ENCODE measurements at places on chromosomes 12 and 14.

GRCh38 chr12:122752464-122753318 lies at the start of gene DENR:
Gene DENR, plus strand, starts transcription at chr12:122752824. Its CDS starts 878 bp downstream, at chr12:122753702.
- peak; percentile 97 for DNase-seq

GRCh38 chr14:69355154-69355597 lies 42.9 kb downstream of the ERH start:
- DNase-seq, result no peak

DNA sequence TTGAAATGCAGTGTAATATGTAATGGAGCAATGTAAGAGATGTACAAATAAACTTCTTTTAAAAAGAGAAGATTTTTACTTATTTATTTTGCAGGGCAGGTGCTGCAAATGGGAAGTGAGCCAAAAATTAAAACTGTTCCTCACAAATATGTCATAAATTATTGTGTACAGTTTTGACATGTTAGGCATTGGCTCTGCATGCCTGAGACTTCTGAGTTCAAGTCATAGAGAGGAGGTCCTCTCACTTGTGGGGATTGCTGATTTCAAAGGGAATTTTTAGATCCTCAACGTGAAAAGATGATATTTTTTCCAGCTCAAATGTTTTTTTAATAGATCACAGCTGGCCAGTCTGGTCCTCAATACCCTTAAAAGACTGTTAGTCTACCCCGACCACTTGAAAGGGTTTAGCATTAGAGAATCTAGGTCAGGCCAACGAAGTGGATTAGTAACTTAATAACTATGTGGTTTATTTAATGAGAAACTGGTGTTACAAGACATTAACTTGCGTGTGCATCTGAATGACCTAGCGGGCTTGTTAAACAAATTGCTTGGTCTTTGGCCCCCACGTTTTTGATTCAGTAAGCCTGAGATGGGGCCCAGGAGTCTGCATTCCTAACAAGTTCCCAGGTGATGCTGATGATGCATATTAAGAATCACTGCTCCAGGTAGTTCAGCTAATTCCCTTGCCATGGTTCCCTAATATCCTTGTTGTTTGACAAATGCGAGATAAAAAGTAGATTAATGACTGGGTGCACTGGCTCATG lies 30.9 kb upstream of the WDR89 start:
- DNase-seq, result no peak

GRCh38 chr14:94995551-94995950 lies 161.8 kb downstream of the DICER1 start:
- DNase-seq, result no peak

GRCh38 chr14:46573498-46573897 lies 78.1 kb downstream of the RPL10L start:
- DNase-seq, result no peak

DNA sequence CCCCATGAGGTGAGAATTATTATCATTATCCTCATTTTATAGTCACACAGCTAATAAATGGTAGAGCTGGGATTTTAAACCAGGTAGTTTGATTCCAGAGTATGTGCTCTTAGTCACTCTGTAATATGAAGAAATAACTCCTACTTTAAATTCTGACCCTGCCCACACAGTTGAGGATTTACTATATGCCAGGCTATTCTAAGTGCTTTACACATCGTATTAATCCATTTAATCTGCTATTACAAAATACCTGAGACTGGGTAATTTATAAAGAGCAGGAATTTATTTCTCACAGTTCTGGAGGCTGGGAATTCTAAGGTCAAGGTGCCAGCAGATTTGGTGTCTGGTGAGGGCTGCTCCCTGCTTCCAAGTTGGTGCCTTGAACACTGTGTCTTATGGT lies 19.6 kb upstream of the WIF1 start:
- no peak for DNase-seq

All from breast epithelium (tissue), 4 donors.